Mucosa of gallbladder (tissue), 1 donor: ENCODE measurements at places on chromosomes 12 and 14. TPM values are rescaled to one million over a fixed set of nuclear protein-coding genes. Genes with fewer than 3 reads are reported as not detected.
A peak's percentile ranks its signal among the peaks of the same experiment; 100 is the strongest.

- DNase-seq = no peak
Observed at GRCh38 chr14:90274808-90275457, 18.6 kb downstream of the PSMC1 start.

KRT8 gene
- 1,446 TPM for total RNA-seq

- peak; percentile 31 for DNase-seq
Observed at GRCh38 chr14:79369359-79370332, 841.7 kb downstream of the DIO2 start.

MYRFL gene
- 0.95 TPM for total RNA-seq

SMIM41 gene
- 0.46 TPM for total RNA-seq

DNA sequence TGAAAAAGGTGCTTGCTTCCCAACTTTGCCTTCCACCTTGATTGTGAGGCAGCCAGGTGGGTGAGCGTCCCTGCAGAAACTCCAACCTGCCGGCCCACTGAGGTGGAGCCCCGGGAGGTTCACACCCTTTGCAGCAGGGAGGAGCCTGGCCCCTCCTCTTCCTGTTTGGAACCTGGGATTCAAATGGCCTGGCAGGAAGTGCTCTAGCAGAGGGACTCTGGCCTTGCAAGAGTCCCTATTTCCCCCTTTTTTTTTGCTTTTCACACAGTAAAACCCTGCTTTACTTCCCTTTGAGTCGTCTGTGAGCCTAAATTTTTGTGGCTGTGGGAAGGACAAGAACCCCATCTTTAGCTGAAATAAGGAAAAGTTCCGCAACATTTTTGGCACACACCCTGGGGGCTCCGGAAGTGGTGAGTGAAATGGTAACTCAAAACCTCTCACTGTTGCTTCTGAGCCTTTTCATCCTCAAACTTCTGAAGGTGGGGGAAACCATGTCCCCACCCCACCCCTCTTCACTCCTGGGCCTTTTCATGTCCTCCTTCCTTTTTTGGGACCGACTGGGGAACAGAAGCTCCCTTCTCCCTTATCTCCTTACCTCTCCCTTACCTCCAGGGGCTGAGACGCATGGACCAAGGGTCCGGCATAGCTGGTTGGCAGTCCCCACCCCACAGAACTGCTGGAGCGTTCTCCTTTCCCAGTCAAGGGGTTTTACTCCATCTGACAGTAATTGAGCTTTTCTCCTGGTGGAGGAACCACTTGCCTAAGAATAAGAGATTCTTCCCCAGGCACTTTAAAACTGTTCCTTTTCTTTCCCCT, 102.0 kb downstream of the KCNMB4 start:
- no peak for DNase-seq
